Fibroblast of pulmonary artery (primary cell): ENCODE measurements at places on chromosomes 7 and 10.

GRCh38 chr7:27619492-27619891, 43.2 kb downstream of the HIBADH start:
- no peak for DNase-seq

- peak; percentile 47 for DNase-seq
Observed at GRCh38 chr7:78018641-78019446, 220.3 kb downstream of the PHTF2 start.

- no peak for DNase-seq
Observed at GRCh38 chr7:106501605-106502580, 159.1 kb downstream of the CCDC71L start.

GRCh38 chr10:124048371-124049290, 44.8 kb downstream of the CHST15 start:
- no peak for DNase-seq

- peak; percentile 20 for DNase-seq
Observed at GRCh38 chr10:89837165-89838043, 136.0 kb downstream of the KIF20B start.

- peak; percentile 83 for DNase-seq
Observed at GRCh38 chr10:3806603-3807002, 21.6 kb upstream of the KLF6 start.

DNA sequence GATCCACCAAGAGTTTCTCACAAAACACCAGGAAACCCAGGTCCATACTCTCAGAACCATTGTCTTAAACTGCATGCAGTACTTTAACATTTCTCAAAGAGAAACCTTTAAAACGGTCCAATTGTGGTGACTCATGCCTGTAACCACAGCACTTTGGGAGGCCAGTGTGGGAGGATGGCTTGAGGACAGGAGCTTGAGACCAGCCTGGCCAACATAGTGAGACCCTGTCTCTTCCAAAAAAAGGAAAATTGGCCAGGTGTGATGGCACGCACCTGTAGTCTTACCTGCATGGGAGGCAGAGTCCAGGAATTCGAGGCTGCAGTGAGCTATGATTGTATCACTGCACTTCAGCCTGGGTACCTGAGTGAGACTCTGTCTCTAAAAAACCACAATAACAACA, 97.5 kb upstream of the OIT3 start:
- DNase-seq = peak; percentile 48

- DNase-seq = no peak
Observed at GRCh38 chr10:59880971-59881510, 25.3 kb downstream of the CCDC6 start.
